ENCODE measurements at places on chromosomes 12 and 14.

- no peak for DNase-seq
Observed at GRCh38 chr14:105069871-105070759, 4.9 kb upstream of the GPR132 start.

DNA sequence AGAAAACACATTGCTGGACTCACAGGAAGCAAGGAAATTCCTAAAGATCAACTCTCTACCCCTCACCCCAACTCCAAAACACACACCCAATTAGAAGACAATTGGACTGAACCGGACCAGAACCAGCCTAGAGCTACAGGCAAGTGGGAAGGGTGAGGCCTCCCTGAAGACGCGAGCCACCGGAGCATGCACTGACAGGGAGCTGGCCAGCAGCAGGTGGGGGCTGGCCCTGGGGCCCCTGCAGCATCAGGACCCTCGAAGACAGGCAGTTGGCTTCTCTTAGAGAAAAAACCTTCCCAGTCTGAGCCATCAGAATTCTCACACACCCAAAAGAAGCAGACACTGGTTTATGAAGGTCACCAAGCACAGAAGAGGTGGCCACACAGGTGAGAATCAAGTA is 209.5 kb upstream of the DIO3 start:
- no peak for DNase-seq

DNA sequence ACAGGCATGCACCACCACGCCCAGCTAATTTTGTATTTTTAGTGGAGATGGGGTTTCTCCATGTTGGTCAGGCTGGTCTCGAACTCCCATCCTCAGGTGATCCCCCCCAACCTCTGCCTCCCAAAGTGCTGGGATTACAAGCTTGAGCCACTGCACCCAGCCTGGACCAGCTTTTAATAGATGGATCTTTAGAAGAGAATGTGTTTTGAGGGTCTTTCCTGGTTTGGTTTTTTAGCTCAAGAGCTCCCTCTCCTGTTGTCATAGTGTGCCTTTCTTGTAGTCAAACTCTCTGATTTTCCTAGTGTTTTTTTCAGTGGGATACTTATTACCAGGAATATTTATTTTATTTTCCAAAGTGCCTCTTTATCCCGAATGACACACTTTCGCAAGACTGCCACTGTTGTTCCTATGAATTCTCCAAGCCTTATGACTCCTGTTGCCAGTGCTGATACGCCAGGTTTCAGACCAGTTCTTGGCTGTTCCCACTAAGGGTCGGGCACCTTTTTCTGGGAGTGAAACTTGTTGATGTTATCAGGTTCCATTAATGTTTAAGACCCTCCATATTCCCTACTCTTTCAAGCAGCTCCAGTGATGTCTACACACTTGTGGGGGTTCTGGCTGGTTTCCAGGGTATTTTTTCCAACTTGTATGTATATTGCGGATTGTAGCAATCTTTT is 31.5 kb upstream of the LIMA1 start:
- DNase-seq = no peak

GRCh38 chr12:64781280-64782190 is 22.3 kb upstream of the GNS start:
- no peak for DNase-seq

Data from activated T-helper 1 cell treated with Interleukin-2 at 50 U/mL for 16 hours (primary cell).